Myocyte (in vitro differentiated cells): ENCODE measurements at places on chromosomes 6 and 20. TPM values are rescaled to one million over a fixed set of nuclear protein-coding genes. Genes with fewer than 3 reads are reported as not detected.

SLC22A7 gene
- not detected in 2 replicates for total RNA-seq

TRIM15 gene
- not detected in 2 replicates for total RNA-seq

- DNase-seq = no peak
These were observed 179.4 kb downstream of the FOXC1 start for GRCh38 chr6:1789092-1789491.

- no peak for DNase-seq
These were observed 189.4 kb upstream of the ARID1B start for GRCh38 chr6:156587751-156588301.

DNA sequence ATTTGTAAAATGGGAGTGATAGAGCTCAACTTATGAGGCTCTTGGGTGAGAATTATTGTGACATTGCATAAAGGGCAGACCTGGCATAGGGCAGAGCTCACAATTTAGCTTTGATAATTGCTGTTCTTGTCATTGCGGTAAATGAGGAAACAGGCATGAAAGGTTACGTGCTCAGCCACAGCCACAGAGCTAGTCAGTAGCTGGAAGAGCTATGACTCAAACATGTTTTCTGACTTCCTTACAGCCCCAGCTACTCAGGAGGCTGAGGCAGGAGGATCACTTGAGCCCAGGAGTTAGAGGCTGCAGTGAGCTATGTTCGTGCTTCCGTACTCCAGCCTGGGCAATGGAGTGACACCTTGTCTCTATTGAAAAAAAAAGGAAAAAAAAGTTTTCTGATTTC, 3.5 kb upstream of the GHRH start:
- no peak for DNase-seq

AIF1 gene
- not detected in 2 replicates for total RNA-seq

GRCh38 chr6:3831761-3832530, 17.2 kb upstream of the FAM50B start:
- DNase-seq = no peak
